ENCODE measurements at places on chromosomes 13 and 19.

- no peak for DNase-seq
Measured at GRCh38 chr13:107713314-107713713, 502.0 kb downstream of the LIG4 start.

- DNase-seq, result no peak
Measured at GRCh38 chr13:112752711-112753541, 63.1 kb downstream of the ATP11A start.

DNA sequence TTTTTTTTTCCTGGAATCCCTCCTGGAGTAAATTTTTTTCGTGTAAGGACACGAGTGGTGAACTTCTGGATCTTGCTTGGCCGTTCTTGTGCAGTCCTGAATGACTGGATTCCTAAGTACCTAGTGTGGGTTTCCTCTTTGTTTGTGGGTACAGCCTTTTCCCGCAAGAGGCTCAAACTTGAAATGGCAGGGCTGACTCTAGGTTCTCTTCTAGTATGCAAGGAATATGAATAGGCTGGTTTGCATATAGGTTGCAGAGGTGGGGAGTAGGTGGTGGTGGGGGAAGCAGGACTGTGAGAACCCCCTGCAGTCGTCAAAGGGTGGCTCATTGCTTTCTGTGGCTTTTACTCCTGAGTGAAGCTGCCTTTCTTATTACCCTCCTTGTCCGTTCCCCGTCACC lies 13.6 kb downstream of the UBAC2 start:
- DNase-seq, result no peak

- no peak for DNase-seq
Measured at GRCh38 chr13:66915596-66916185, 314.4 kb downstream of the PCDH9 start.

DNA sequence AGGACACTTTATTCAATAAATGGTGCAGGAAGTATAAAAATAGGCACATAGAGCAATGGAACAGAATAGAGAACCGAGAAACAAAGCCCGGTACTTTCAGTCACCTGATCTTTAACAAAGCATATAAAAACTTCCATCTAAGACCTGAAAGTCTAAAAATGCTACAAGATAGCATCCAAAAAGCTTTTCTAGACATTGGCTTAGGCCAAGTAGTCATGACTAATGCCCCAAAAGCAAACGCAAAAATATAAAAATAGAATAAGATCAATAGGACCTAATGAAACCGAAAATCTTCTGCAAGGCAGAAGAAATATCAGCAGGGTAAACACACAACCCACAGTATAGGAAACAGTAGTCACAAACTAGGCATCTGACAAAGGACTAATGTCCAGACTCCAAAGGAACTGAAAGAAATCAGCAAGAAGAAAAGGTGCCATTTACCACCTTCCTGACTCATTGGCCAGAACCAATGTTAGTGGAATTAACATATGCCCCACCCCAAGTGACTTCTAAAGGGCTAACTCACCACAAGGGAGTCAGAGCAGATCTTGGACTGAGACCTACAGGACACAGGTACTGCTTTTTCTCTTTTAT lies 40.8 kb upstream of the CEACAM21 start:
- no peak for DNase-seq

DNA sequence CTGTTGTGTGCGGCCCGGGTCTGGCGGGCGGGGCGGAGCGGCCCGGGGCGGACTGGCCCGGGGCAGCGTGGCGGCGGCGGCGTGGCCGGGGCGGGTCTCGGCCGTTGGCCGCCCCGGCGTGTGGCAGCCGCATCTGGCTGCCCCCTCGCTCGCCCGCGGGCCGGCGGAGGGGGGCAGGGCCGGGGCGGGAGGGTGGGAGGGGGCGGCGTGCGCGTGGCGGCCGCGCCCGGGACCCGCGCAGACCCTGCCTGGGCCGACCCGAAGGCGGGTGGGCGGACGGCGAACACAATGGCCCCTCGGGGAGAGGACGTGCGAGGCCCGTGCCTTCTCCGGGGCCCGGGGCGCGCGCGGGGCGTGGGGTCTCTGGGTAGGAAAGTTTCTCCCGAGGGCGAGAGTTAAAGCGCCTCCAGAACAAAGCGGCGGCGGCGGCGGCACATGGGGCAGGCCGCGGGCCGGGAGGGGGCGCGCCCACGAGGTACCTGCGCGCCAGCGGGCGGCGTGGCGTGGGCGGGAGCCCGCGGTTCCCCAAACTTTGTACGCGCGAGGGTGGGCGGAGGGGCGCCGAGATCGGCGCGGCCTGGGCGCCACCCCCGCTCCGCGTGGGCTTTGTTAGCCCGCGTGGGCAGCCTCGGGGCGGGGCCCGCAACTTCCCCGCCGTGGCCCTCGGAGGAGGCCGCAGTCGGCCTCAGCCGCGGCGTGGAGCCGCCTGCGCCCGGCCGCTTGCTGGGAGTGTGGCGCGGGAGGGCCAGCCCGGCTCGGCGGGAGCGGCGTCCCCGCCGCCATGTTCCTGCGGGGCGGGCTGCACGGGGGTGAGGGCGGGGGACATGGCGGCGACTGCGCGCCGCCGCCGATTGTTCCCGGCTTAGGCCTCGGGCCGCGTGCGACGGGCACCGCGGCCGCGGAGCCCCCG lies 764 bp downstream of the MIR17HG start:
- DNase-seq, result peak; percentile 20

DNA sequence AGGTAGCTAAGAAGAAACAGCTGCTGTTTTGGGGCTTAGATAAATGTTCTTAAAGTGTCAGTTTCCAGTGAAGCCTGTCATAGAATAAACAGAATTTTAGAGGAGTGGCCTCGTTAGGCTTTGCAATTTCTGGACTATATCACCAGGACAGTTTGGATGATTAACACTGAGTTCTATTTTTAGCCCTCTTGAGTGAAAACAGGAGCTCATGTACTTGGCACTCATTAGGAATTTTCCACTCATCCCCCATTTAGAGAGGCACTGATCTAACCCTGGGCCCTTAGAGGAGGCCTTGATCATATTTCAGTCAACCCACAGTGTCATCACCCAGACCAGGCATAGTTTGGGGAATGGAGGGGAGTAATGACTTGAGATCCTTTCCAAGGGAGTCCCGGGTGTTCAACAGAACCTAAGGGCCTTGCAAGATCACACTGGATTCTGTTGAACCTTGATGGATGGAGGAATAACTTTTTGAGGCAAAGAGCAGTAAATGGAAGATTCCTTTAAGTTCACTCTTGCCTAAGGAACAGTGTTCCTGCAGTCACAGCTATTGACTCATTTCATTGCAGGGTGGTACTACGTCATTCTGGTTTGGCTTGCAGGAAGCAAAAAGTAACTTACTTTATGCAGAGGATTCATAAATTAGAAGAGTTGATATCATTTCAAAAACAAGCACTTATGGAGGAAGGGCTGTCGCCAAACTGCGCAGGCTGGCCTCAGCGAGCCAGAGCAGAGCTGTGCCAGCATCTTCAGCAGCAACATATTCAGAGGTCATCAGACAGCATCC lies 160.2 kb downstream of the SLC7A1 start:
- no peak for DNase-seq

Measured in NCI-H1092 (cell line).